CD14-positive monocyte (primary cell): ENCODE measurements at places on chromosomes 6 and 20. TPM values are rescaled to one million over a fixed set of nuclear protein-coding genes. Genes with fewer than 3 reads are reported as not detected.
A peak's percentile ranks its signal among the peaks of the same experiment; 100 is the strongest.

DNA sequence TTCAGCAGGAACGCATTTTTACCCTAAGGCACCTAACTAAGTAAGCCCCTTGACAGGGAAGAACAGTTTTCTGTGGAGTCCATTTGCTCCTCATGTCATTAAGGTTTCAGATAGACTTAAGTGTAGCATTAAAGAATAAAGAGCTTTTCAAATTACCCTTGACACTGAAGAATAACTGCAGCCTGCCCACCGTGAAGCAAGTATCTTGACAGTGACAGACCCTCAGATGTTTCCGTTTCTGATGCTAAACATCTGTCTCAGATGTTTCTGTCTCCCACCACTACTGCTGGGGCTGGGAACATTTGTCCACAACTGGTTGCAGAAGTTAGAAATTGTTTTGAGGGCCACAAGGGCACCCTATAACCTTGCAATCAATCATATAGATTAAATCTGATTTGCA is 50.0 kb downstream of the SNAP25 start:
- no peaks in the 10 kb centered on the region for H3K4me1 ChIP-seq
- H3K27ac ChIP-seq, result no peak overlapping the region
- no peak for DNase-seq
- no peak overlapping the region for H3K4me3 ChIP-seq
- H3K36me3 ChIP-seq, result no peaks in the 10 kb centered on the region

- DNase-seq, result peak; percentile 68
- no peak overlapping the region for H3K27ac ChIP-seq
- no peaks in the 10 kb centered on the region for H3K27me3 ChIP-seq
- H3K4me3 ChIP-seq, result no peak overlapping the region
- H3K36me3 ChIP-seq, result peaks cover 12% of the 10 kb centered on the region
Observed at GRCh38 chr6:89310929-89311328, 4.2 kb downstream of the GABRR2 start.

GRCh38 chr6:21193790-21194475 is 399.6 kb upstream of the SOX4 start:
- no peaks in the 10 kb centered on the region for H3K36me3 ChIP-seq
- no peak overlapping the region for H3K27ac ChIP-seq
- no peak overlapping the region for H3K4me3 ChIP-seq
- peaks cover 12% of the 10 kb centered on the region for H3K4me1 ChIP-seq
- H3K27me3 ChIP-seq, result no peaks in the 10 kb centered on the region
- DNase-seq, result peak; percentile 7

DNA sequence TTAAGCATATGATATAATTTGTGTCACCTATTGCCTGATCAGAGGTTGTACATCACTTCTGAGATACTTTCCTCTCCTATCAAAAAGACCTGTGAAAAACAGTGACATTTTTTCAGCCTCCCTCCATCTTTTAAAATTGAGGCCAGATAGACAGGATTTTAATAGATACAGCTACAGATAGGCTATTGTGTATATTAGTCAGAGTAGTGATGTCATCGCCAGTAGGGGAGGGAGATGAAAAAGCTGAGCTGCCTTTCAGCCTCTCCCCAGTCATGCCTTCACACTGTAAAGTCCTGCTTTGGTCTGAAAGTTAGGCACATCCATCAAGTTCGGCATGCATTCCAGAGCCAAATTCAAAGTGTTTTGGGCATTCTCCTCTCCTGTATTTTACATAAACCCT is 7.9 kb upstream of the PABPC1L start:
- peaks cover 74% of the 10 kb centered on the region for H3K36me3 ChIP-seq
- H3K4me3 ChIP-seq, result no peak overlapping the region
- H3K27ac ChIP-seq, result peak overlapping the region; percentile 4
- H3K4me1 ChIP-seq, result peaks cover 22% of the 10 kb centered on the region

RWDD2A gene
- polyA plus RNA-seq, result 0.32 and 0.77 TPM in 2 replicates
